Left lobe of liver (tissue), 2 donors: ENCODE measurements at places on chromosomes 6 and 20. TPM values are rescaled to one million over a fixed set of nuclear protein-coding genes. Genes with fewer than 3 reads are reported as not detected.

Gene MDFI
- not detected for total RNA-seq

DNA sequence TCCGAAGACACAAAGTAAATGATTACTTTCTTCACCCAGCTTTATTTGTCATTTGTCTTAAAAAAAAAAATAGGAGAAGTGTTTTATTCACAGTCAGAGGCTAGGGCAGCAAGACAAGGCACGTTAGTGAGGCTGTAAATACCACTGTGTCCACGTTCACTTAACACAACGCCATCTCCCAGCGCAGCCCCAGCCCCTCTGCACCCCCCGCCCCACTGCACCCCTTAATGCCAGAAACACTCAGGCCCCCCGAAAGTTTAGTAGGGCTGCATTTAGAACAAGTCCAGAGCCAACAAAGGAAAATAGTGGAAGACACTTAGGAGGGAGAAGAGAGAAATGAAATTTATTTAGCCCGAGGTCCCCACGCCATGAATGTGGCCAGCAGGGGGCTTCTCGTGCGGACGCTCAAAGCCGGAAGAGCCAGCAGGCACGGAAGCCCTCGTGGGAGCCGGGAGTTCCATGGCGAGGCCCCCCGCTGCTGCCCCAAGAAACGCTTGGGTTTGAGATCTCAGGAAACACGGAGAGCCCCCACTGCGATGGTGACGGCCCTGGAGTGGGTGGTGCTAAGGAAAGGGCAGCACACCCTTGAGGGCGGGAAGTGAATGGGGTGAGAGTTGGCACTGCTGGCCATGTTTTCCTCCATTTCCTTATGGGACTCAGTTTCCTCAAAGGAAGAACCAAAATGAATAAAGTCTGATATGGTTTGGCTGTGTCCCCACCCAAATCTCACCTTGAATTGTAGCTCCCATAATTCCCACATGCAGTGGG lies 50.2 kb downstream of the IYD start:
- peak; percentile 69 for DNase-seq

DNA sequence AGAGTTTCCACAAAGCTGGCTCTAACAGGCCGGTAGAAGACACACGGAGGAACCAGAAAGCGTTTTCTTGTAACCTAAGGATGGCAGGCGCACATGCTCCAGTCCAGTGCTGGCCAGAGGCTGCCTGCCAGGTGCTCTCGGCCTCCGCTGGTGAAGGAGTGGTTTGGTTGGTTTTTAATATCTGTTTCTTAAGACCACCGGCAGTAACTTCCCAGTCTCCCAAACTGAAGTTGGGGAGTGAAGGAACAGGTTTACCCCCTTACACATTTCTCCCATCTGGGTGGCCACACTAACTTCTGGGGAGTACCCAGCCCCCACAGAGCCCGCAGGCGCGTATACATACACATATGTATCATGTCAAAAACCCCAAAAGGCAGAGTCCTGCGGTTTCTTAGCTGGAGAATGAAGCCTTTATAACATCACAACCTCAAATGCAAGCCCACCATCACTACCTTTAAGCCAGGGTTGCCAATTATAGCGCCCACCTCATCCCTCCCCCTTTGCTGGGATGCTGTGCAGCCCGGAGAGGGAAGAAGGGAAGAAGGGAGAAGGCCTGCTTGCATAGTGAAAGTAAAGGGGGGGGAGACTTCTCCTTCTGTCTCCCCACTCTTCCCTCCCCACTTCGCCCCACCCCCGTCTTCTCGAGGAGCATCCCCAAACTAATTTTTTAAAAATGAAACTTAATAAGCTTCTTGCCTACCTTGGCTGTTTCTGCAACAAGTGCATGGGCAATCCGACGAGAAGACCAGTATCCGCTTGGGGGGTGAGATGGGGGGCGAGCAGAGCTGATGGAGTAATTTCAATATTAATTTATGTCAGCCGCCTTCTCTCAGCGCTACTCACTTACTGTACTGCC lies 1.0 kb downstream of the TRERF1 start:
- no peak for DNase-seq

Gene ESR1
- total RNA-seq, result 13.8 TPM

DNA sequence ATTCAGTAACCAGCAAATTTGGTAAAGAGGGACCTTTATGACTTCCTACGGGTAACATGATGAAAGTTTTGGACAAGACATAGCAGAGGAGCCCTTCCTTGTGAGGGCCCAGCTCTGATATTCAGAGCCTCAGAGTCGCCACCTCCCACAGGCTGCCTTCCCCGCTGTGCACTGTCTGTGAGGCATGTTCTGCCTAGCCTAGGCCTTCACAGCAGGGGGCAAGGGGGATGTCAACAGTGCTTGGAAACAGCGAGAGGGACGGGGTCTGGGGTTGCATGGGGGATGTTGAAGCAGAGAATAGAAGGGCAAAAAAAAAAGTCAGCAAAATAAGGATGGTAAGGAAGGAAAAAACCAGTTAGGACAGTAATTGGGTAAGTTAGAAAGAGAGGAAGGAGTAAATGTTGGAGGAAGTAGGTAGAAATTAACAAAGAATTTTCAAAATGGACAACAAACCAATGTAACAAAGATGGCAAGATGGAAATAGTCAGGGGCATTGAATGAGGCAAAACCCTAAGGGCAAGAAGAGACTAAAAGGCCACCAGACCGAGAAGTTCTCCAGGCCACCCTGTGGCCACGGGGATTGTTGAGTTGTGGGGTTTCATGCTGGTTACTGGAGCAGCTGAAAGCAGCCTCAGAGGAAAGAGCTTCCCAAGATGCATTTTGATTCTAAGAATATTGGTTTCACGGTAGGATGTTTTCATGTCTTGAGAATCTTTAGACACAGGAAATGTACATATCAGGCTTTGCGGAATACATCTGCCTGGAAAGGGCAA lies 139.8 kb downstream of the LY86 start:
- no peak for DNase-seq

Gene FOXF2
- total RNA-seq, result not detected

DNA sequence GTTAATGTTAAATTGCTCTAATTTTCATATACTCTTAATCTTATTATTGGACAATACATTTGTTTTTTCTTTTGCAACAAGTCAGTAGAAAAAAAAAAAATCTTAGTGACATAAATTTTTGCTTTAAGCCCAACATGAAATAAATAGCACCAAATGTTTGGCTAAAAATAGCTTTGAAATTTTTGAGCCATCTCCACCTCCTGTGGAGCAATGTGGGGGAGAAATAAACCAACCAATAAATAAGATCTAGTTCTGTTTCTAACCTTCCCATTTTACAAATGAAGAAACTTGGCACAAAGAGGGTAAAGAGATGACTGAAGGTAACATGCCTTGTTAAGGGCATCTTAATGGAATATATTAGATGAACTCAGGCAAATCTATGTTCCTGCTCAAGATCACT lies 91.4 kb downstream of the PRKN start:
- no peak for DNase-seq

Gene MAPK13
- 1.9 TPM for total RNA-seq

Gene PPP1R14C
- total RNA-seq, result 0.08 TPM

GRCh38 chr6:126701676-126702560 lies 362.0 kb downstream of the CENPW start:
- DNase-seq, result no peak

GRCh38 chr20:24016607-24017457 lies 28.3 kb upstream of the GGTLC1 start:
- no peak for DNase-seq

- DNase-seq, result peak; percentile 32
Measured at GRCh38 chr20:43843096-43843964, 71.3 kb upstream of the TOX2 start.

Gene TNFRSF6B
- 0.40 TPM for total RNA-seq

Gene SPATA25
- total RNA-seq, result 4.2 TPM

DNA sequence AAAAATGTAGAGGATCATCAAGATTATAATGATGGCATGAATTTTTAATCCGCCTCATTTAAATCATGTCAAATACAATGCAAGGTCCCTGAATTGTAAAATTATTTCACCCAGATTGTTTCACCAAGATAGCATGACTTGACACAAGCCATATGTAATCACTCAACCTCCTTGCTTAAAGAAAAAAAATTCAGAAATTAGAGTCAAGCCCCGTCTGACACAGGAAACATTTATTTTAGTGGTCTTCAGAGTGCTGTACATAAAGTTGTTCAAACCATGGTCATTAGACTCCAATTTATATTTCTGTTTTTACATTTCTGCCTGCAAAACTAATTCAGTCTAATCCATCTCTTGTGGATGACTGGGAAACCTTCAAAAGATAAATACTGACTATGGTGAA lies 200.2 kb downstream of the CBLN4 start:
- DNase-seq, result no peak

Gene BTN1A1
- not detected for total RNA-seq

Gene TREM1
- 0.25 TPM for total RNA-seq
